ENCODE measurements at places on chromosomes 7 and 10.

DNA sequence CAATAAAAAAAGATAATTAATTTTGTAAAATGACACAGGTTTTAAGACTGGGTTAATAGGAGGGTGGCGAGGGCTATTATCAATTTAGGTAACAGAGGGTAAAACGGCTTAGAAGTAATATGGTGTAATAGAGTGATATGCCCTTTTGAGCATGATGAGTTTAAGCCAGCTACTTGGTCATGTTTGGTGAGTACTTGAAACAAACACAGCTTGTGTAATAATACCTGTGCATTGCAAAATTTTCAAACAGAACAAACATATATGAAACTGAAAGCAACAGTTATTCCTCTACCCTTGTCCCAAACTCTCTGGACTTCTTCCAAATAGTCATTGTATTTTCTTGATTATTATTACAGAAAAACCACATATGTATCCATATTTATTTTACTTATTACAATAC lies 241.7 kb downstream of the MAGI2 start:
- no peak for DNase-seq

GRCh38 chr10:46787321-46787615 lies 124.0 kb upstream of the PTPN20 start:
- DNase-seq = no peak

DNA sequence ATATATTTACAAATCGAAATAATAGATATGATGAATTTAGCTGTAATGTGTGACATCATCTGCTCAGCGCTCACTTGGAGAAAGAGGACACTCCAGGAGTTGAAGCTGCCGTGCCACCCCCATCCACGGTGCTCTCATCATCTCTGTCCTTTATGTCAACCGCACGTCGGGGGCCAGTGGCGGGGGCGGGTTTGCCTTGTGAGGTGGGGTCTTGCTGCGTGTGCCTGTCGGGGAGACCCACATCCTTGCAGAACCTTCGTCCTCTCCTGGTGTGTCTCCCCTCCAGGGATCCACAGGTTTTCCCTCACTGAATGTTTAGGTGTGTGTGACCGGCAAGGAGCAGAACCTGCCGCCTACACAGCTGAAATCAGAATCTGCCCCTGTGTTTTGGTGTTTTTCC lies 71.6 kb downstream of the INPP5A start:
- no peak for DNase-seq

DNA sequence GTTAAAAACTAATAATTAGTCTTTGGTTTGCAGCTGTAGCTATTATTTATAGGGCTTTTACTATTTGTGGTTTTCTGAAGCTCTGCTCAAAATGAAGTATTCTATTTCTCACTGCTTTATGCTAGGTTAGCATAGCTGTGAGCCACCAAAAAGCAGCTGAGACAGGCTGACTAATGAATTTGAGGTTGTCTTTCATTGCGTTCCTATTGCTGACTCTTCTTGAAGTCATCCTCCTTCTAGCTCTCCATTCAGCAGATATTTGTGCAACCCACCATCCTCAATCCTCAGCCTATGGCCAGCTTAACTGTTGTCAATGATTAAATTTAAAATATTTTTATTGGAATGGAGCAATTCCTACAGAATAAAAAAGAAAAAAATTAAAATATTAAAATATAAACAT lies 2.1 kb upstream of the RALA start:
- DNase-seq = no peak

GRCh38 chr7:21771906-21772610 lies 173.6 kb downstream of the CDCA7L start:
- DNase-seq = no peak

GRCh38 chr10:99647601-99648151 lies 11.6 kb upstream of the ENTPD7 start:
- no peak for DNase-seq

- no peak for DNase-seq
Observed at GRCh38 chr10:3172081-3172445, 519 bp downstream of the PITRM1 start.

DNA sequence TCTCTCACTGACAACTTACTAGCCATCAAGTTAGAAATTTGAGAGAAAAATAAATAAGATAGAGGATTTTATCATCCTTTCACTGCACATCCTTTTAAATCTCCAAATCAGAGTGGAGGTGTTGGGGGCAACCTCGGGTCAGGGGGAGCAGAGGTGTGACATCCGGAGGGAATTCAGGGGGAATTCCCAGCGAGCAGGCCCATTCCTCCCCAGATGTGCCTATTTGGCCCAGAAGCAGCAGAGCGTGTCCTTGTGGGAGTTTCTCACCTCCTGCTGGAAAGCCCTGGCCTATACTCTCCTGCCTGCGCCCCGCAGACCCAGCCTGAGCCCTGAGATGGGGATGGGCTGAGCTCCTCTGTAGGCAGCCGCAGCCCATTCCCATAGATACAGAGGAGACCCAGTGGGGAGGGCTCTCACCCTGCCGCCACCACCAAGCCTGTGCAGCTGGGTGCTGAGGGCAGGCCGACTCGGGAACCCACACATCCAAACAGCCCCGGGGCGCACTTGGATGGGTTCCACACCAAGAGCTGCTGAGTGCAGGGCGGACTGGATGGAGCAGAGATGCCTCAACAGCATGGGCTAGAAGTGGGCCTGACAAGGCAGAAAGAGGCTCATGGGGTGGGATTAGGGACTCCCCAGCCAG lies 124.5 kb downstream of the CXCL12 start:
- DNase-seq = no peak

- DNase-seq = no peak
Observed at GRCh38 chr7:130292682-130293257, at the start of gene CPA4. Gene CPA4, plus strand, starts transcription at chr7:130293161. Its CDS starts 20 bp downstream, at chr7:130293181.

- no peak for DNase-seq
Observed at GRCh38 chr10:131851346-131851745, 49.5 kb upstream of the PPP2R2D start.

GRCh38 chr10:3808689-3809199 lies 23.7 kb upstream of the KLF6 start:
- no peak for DNase-seq

GRCh38 chr7:69208848-69209247 lies 389.4 kb upstream of the AUTS2 start:
- DNase-seq = no peak

DNA sequence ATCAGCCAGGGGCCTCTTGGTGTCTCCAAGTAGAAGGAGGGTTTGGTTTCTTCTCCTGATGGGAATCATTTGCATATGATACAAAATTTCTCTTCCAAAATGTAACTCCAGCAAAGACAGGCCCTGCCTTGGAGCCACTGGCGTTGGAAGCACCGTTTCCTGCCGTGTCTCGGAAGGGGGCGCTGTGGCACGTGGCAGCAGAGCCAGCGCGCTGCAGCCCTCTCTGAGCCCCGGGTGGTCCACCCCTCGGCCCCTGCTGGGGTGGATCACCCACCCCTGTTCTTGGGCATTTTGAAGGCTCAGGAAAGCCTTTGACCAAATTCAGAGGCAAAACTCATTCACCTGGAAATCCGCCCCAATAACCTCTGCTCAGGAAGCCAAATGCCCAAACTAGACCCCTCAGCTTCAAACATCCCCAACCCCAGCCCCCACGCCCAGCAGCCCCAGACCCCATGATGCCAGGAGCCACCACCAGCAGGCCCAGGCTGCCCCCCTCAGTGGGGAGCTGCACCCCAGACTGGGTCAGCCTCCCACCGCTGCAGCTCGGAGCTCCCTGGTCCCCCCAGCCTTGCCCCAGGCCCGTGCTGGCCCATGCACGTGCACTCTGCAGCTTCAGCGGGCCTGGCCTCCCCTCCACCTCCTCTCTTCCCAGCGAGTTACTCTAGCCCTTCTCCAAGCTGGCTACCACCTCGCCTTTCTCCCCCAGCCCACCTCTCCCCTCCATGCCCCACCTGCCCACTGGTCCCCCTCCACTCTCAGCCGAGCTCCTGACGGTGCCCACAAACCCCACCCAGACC lies 29.5 kb upstream of the ELFN1 start:
- no peak for DNase-seq

GRCh38 chr7:114085592-114086501 lies 167.0 kb upstream of the PPP1R3A start:
- peak; percentile 67 for DNase-seq
